GM18507 (cell line): ENCODE measurements at places on chromosomes 2 and 18.

GRCh38 chr2:30230497-30231211 lies 680 bp upstream of the LBH start:
- DNase-seq = no peak

DNA sequence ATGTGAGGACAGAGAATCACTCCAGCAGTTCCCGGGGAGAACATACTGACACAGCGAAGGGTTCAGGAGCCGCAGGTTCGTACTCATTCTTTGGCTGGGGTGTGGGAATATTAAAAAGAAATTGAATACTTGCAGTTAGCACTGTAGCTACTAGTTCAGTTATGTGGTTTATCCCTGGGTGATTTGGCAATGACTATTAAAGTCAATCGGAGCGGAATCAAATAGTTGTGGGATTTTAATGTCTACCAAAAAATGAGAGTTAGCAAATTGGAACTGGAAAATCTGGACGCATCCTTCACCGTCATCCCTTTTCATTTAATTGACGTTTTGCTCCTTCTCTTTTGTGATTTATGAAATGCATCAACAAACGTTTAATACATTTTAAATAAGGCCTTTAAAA lies 50.8 kb downstream of the GBX2 start:
- DNase-seq = no peak

DNA sequence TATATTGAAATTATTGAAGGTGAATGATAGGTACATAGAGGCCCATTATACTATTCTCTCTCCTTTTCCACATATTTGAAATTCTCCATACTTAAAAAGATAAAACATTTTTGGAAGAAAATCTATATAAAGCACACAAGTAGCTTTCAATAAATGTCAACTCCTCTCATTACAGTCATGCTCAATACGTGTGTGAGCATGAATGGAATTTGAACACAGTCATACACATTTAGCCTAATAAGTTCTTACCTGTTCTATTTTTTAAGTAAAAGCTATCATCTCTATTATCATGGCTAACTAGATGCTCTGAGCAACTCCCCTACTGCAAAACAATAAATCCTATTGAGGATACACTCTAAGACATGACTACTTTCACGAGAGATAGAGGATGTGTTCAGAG lies 41.9 kb upstream of the SPATS2L start:
- DNase-seq = no peak

GRCh38 chr2:28521663-28522062 lies 25.8 kb downstream of the PLB1 start:
- DNase-seq = no peak
